ENCODE measurements at places on chromosomes 2 and 18.

DNA sequence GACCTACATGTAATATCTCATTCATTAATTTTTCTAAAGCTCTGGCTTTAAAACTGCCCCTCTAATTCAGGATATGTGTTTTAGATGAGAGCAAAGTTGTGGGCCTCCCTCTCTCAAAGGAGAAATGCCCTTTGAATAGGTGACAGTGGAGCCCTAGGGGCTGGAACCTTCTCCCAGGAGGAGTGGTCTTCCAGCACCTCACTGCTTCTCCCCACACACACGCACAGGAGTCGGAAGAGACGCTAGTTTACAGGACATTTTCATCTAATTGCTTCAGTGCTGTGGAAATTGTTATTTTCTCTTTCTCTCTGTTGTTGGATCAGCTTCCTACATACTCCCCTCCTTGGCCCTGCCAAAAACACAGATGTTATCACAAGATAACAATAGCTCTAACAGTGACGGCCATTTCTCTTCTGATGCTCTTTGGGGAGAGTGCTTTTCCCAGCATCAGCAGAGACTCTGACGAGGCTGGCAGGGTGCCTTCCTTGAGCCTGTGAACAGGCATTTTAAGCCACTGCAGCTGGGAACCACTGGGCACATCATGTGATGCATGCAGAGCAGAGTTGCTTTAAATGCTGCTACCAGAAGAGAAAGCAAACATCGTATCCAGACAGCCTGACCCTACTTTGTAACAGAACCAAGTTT, 209.4 kb upstream of the SP5 start:
- no peak for DNase-seq

GRCh38 chr2:124286089-124286783, 261.1 kb downstream of the CNTNAP5 start:
- no peak for DNase-seq

DNA sequence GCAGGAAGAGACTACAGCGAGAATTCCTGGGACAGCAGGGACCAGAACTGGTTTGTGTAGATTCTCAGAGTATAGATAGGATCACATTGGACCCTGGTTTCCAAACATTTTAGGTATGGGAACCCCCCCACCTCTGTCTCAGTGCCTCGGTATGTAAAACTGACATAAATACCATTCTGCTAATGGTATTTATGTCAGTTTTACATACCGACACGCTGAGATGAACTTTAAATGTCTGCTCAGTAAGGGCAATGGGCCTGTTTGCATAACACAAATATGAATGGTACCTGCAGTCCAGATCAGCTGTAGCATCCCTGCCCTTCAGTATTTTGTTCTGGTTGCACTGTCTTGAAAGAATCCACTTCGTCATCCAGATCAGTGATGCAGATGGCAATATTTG, 73.2 kb downstream of the WDSUB1 start:
- no peak for DNase-seq

DNA sequence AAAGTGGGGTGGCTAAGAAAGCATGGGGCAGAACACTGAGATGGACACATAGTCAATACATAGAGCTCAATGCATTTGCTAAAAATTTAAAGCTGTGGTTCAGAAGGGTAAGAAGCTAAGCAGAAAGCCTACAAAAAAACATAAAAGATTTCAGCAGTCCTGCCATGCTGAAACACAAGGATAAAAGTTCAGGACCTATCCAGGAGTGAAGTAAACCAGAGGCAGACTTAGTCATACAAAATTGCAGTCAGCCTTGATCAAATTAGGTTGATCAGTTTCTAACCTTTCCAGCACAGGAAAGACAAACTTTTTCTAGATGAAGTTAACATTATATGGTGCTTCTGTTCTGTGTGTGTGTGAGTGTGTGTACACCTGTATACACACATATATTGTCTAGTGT, 120.8 kb upstream of the RBMS1 start:
- no peak for DNase-seq

DNA sequence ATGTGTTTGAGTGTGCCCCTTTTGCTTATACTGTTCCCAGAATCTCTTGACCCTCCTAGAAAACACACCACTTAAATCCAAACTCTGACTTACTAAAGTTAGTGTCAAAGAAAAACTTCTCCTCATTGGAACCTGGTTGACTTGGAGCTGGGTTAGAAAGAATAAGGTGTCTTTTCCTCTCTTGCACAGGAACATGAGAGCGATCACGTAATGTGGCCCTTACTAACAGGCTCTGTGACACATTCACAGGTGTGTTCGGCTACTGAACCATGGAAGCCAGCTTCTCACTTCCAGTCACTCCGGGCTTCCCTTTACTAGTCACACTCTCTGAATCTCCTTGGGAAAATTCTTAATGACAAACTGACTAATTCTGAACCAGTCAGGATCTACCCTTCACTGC, 5.4 kb upstream of the POU3F3 start:
- no peak for DNase-seq

DNA sequence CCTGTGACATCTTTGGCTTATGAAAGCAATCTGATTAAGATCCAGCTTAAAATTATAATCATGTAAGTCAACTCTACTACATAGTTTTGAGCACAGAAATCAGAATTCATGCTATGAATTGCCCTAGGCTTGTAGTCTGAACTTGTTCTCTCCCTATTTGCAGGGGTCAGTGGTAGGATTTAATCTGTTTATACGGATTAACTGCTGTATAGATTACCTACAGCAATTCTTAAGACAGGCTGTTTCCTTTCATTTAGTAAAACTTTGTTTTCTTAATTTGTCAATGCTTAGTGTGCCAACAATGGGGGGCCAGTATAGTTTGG, 287.9 kb downstream of the PDE11A start:
- no peak for DNase-seq

GRCh38 chr2:113905886-113906285, 16.0 kb downstream of the ACTR3 start:
- DNase-seq, result no peak

DNA sequence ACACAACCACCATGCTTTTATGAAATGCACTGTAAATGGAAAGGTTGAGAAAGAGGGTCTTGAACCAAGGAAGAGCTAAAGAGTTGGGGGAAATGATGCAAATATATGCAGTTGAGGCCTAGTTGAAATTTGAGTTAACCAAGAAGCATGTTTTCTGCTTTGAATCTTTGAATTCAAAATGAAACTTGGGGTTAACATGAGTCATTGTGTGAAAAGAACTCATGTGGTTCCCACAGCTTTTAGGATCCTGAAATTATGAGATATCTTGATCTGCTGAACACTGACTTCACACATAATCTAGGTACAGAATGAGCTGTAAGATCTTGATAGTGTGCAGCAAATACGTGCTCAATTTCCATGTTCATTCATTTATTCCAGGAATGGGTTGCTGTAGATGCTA, 422.9 kb upstream of the TRIB2 start:
- no peak for DNase-seq

DNA sequence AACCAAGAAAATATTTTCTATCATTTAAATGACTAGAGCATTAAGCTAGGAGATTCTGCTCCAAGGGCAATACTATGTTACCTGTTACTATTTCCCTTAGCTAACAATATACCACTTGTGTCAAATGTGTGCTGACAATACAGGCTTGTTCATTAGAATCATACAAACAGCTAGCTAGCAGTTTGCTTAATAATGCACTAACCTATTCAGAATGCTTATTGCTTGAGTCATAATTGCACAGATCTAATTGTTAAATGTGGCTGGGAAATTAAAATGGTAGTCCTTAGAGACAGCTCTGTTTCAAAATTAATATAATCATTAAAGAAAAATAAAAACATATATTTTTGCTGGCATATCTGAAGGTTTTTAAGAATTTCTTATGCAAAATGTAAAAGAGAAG, 344.2 kb downstream of the ERBB4 start:
- DNase-seq, result no peak

- no peak for DNase-seq
Measured at GRCh38 chr18:50611529-50611941, 51.6 kb downstream of the MAPK4 start.

- no peak for DNase-seq
Measured at GRCh38 chr2:98822301-98823164, 91.6 kb upstream of the MGAT4A start.

DNA sequence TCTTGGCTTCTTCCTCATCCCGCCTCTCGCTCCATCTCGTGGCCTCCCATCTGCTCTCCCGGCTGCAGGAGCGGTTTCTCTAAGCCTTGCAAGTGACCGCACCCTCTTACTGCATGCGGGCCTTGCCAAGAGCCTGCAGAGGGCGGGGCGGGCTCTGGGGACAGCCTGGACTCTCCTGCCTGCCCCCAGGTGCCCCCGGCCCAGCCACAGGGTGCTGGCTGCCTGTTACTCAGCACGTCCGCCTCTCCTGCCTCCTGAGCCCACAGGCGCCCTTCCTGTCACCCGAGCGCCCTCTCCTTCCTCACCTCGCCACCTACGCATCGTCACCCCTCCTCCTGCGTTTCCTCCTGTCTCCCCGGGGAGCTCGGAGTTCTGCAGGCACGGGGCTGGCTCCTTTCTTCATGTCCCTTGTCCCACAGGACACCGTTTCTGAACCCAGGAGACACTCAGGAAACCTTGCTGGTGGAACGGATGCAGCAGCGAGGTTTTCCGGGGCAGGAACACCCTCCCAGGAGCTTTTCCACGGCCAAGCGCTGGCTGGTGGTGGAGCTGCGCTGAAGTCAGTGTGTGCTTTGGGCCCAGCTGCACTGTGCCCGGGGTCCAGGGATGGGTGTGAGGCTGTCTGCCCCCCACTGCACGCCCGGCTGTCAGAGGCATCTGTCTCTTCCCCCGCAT, 28.5 kb downstream of the HPCAL1 start:
- DNase-seq, result no peak

DNA sequence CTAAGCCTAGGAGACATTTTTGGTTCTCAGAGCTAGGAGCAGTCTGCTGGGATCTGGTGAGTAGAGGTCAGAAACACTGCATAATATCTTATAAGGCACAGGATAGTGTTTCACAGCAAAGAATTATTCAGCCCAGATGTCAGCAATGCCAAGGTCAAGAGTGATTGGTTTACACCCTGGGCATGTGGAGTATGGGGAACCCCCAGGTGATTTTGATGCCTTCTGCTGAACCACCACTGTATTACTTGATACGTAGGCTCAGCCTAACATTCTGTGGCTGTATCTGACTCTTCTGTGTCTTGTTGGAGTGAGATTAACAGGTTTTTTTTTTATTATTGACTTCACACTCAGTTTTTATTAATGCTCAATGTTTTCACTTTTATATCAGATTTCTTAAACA, 6.0 kb downstream of the DDX18 start:
- no peak for DNase-seq

Data from cortex of kidney (tissue), 1 donor.